Stomach (tissue), 19 donors: ENCODE measurements at places on chromosomes 1 and 21. TPM values are rescaled to one million over a fixed set of nuclear protein-coding genes. Genes with fewer than 3 reads are reported as not detected.

The HAO2 gene
- total RNA-seq: not detected

The RHCE gene
- total RNA-seq: not detected

The AK2 gene
- total RNA-seq: 156 TPM

The KCNJ15 gene
- 5.3 TPM for total RNA-seq

The GUCA2B gene
- total RNA-seq: not detected

The YBX1 gene
- total RNA-seq: 379 TPM

The OR2T29 gene
- not detected for total RNA-seq

The DNAH14 gene
- 22.3 TPM for total RNA-seq

The TRIM63 gene
- not detected for total RNA-seq

The OR10J1 gene
- not detected for total RNA-seq

- peak; percentile 59 for DNase-seq
Observed at GRCh38 chr1:11847667-11848372, at the start of gene NPPA. Gene NPPA, minus strand, starts transcription at chr1:11847783. Its CDS starts 99 bp downstream, at chr1:11847684.

- DNase-seq: peak; percentile 68
Observed at GRCh38 chr1:88061492-88062177, 622.4 kb upstream of the PKN2 start.

DNA sequence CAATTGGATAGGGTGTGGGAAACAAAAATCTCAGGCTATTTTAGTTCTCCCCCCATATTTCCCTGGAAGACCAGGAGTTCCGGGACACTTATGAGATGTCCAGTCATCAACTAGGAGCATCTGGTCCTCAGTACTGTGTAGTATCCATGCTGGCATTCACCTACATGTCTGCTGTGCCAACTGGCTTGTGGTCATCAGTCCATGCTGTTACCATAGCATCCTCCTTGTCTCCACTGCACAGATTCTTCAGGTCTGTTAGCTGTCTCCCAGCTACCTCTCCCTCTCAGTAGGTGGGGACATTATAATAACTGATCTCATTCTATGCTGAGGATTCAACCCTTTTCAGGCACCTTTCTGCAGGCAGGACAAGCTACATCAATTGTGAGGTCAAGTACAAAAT, 302.9 kb downstream of the BARHL2 start:
- DNase-seq: no peak

- no peak for DNase-seq
Observed at GRCh38 chr1:234619071-234619480, 9.1 kb upstream of the IRF2BP2 start.

- DNase-seq: no peak
Observed at GRCh38 chr1:230074762-230075161, 7.7 kb downstream of the GALNT2 start.

- no peak for DNase-seq
Observed at GRCh38 chr1:111145963-111146768, 6.1 kb downstream of the CEPT1 start.

GRCh38 chr1:50416553-50417453, 6.4 kb downstream of the DMRTA2 start:
- no peak for DNase-seq

DNA sequence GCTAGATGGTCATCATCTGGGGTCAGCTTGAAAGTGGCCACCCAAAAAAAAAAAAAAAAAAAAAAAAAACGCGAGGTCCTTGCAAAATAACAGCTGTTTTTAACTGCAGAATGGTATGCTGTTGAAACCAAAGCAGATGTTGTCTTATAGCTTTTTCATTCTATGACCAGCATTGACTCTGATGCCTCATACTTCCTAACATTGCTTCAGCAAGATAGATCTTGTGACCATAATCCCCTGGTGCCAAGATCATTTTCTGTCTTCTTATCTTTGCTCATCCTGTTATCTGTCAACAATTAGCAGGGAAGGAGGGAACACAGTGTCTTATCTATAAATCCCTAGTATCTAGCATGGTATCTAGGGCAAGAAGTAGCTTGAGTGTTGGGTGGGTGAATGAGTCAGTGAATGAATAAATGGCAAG, 181.5 kb downstream of the PLPP3 start:
- DNase-seq: no peak

- peak; percentile 55 for DNase-seq
Observed at GRCh38 chr21:44012474-44013379, 618 bp downstream of the TRAPPC10 start.

GRCh38 chr1:69747207-69747606, 179.5 kb downstream of the LRRC7 start:
- DNase-seq: no peak

DNA sequence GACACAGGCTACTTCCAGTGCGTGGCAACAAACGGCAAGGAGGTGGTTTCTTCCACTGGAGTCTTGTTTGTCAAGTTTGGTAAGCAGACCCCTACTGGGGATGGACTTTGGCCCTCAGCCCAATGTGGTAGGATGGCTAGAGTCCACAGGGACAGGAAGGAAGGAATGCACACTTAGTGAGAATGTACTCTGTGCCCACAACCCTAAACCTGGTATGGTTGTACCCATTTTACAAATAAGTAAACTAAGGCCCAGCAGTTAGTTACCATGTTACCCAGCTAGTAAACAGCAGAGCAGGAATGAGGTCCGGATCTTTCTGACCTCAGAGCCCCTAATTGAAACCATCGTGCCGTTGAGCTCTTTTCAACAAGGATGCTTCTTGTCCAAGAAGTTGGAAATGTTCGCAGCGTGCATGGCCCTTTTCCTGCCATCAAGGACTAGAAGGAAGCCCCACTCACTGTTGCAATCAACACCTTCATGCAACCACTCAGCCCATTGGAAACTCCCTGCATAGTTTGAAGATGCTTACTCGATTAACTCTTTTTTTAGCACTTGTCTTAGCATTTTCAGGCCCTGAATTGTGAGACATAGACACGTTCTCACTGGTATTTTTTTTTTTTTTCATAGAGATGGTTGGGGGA, 153.4 kb upstream of the UBE2U start:
- no peak for DNase-seq

DNA sequence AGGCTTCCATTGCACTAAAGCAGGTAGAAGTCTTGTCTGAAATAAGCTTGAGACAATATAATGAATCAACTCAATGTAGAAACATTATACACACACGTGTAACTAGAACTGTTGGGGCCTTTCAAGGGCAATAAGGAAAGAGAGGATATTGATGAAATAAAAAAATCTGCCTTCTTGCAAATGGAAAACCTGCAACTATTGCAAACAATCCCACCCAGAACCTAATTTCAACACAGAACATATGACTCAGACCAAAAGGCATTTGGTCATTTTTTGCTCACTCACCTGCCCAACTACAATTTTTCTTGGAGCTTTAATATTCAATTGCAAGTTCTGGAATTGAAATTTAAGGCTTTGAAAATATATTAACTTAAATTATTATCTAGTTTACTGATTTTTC, 900.1 kb downstream of the TTLL7 start:
- no peak for DNase-seq

GRCh38 chr1:25802915-25803314, 2.9 kb downstream of the SELENON start:
- no peak for DNase-seq

- no peak for DNase-seq
Observed at GRCh38 chr1:145961109-145961424, 3.2 kb upstream of the LIX1L start.

- DNase-seq: no peak
Observed at GRCh38 chr1:114078116-114078515, 75.6 kb downstream of the SYT6 start.

GRCh38 chr1:147534386-147534785, 6.9 kb upstream of the BCL9 start:
- no peak for DNase-seq

- DNase-seq: no peak
Observed at GRCh38 chr1:53502641-53503432, 43.6 kb downstream of the DMRTB1 start.

GRCh38 chr1:113511269-113511668, 121.0 kb downstream of the MAGI3 start:
- DNase-seq: no peak

- no peak for DNase-seq
Observed at GRCh38 chr1:49307457-49307856, 530.8 kb upstream of the BEND5 start.

- no peak for DNase-seq
Observed at GRCh38 chr1:164583196-164583595, 24.2 kb downstream of the PBX1 start.

GRCh38 chr1:59355361-59355760, 58.5 kb downstream of the FGGY start:
- DNase-seq: no peak

- no peak for DNase-seq
Observed at GRCh38 chr1:173400387-173400995, 76.6 kb upstream of the PRDX6 start.

DNA sequence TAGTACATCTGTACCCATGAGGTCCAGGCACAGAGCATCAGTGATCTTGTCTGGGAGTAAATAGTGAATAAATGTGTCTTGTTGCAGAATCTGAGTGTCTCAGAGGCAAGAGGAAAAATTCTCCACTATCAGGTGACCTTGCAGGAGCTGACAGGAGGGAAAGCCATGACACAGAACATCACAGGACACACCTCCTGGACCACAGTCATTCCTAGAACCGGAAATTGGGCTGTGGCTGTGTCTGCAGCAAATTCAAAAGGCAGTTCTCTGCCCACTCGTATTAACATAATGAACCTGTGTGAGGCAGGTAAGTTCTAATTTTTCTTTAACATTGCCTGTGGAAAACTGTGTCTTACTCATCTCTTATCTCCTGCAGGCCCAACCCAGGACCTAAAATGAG, 43.1 kb downstream of the IL12RB2 start:
- no peak for DNase-seq
